ENCODE measurements at places on chromosomes 1 and 21.

GRCh38 chr1:161929137-161929536 is 94.5 kb downstream of the OLFML2B start:
- DNase-seq = no peak

GRCh38 chr1:19038096-19038495 is 81.6 kb upstream of the IFFO2 start:
- no peak for DNase-seq

- DNase-seq = no peak
Observed at GRCh38 chr21:44765231-44766013, 36.2 kb downstream of the UBE2G2 start.

DNA sequence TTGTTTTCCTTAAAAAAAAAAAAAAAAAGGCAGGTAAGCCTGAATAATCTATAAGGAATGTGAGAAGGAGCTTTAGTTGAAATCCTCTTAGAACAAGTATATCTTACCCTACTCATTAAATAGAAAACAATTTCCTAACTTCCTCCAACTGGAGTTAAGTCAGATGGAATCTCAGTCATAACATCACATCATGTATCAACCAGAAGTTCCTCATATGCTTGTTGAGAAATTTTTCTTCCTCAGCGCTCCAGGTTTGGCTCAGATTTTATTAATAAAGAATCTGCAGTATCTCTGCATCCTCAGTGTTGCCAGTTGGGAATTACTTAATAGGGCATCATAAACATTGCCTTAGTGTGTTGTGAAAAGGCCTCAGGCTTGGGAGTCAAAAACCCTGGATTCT is 37.6 kb downstream of the DUSP10 start:
- no peak for DNase-seq

Measured in CD4-positive, alpha-beta T cell treated with Interleukin-15 for 1 hour (primary cell).